Neural progenitor cell (in vitro differentiated cells): ENCODE measurements at places on chromosomes 16 and 17. TPM values are rescaled to one million over a fixed set of nuclear protein-coding genes. Genes with fewer than 3 reads are reported as not detected.

GRCh38 chr17:7260651-7261378 lies 1.5 kb downstream of the CLDN7 start:
- H3K4me3 ChIP-seq, result peak overlapping the region; percentile 41
- peaks cover 49% of the 10 kb centered on the region for H3K27me3 ChIP-seq
- no peak overlapping the region for H3K27ac ChIP-seq
- peak; percentile 73 for DNase-seq
- no peaks in the 10 kb centered on the region for H3K36me3 ChIP-seq

Gene VKORC1
- total RNA-seq, result 95.9 and 137 TPM in 2 replicates

DNA sequence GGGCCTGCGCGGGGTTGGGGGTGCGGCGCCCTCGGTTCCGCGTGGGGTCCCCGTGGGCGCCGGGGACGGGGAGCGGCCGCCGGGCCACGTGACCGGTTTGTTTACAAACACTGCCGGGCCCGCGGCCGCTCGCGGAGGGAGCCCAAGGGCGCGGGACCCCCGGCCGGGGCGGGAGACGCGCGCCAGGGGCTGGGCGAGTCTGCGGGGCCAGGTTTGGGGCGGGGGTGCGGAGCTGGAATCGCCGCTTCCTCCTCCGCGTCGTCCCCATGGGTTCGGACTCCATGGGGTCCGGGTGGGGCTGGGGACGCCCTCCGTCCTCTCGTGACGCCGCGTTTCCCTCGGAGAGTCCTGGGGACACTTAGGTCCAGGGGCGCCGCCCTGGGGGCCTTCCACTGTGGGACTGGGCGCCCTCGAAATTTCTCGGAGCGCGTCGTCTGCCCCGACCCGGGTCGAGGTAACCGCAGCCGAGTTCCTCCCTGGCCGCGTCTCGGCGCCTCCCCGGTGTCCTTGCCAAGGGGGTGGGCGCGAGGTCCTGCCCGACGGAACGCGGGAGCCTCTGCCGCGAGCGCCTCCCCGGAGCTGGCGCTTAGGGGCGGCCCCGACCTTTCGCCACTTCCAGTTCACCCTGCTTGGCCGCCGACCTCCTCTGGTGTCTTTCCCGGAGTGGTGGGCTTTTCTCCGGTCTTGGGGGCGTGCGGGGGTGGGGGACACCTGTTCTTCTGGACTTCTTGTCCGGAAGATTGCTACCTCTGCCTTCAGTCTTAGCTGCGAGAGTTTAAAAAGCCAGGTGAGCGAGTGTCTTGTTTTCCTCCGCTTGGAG lies 684 bp downstream of the YPEL2 start:
- H3K4me3 ChIP-seq, result peak overlapping the region; percentile 79
- peaks cover 19% of the 10 kb centered on the region for H3K27me3 ChIP-seq
- H3K36me3 ChIP-seq, result no peaks in the 10 kb centered on the region
- no peak overlapping the region for H3K27ac ChIP-seq

Gene TUBB3
- total RNA-seq, result 41.4 and 107 TPM in 2 replicates

GRCh38 chr16:88550246-88550661 lies 19.9 kb upstream of the ZC3H18 start:
- peaks cover 14% of the 10 kb centered on the region for H3K4me1 ChIP-seq
- no peak overlapping the region for H3K27ac ChIP-seq
- no peak overlapping the region for H3K4me3 ChIP-seq
- no peaks in the 10 kb centered on the region for H3K36me3 ChIP-seq

DNA sequence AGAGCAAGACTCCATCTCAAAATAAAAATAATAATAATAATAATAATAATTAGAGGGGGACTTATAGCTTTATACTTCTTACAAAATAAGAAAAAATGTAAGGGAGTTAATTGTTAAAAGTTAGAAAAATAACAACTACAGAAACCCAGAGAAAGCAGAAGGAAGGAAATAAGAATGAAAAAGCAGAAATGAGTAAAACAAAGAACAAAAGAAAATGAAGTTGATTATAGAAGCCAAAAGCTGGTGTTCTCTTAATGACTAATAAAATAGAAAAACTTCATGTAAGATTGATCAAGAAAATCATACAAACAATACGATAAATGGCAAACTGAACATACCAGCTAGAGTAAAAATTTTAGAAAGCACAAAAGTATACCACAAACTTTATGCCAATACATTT lies 6.8 kb upstream of the NSMCE1 start:
- H3K4me3 ChIP-seq, result no peak overlapping the region
- DNase-seq, result no peak
- no peaks in the 10 kb centered on the region for H3K4me1 ChIP-seq
- H3K36me3 ChIP-seq, result no peaks in the 10 kb centered on the region
- no peaks in the 10 kb centered on the region for H3K27me3 ChIP-seq

DNA sequence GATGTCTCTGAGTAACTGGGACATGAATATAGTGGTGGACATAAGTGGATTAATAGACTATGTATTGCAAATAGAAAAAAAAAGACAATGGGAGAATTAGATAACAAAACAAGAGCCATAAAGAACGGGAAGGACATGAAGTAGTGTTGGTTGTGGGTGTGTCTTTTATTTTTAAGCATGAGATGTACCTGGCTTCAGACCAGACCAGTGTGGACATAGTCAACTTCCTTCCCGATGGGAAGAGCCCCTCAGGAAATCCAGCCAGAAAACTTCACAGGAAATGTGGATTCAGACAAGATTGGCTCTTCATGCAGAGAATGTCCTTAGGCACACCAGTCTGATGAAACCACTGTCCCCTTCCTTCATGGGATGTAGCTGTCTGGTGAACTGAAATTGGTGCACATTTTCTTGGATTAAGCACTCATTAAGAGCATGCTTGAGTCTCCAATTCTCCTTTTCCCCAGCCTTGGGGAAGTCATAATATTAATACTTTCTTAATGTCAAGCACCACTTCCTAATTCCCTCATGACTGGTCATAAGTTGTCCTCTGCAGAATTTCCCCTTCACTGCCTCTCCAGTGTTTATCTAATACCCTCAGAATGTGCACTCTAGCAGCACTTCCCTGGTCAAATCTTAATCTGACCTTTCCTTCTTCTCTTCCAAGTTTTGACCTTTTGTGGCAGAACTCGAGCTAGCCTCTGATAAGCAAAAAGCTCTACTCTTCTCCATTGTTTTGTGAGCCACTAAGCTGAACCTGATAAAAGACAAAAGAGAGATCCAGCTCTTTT lies 350.6 kb upstream of the MAF start:
- H3K27ac ChIP-seq, result no peak overlapping the region
- no peak overlapping the region for H3K4me3 ChIP-seq
- H3K36me3 ChIP-seq, result no peaks in the 10 kb centered on the region
- H3K27me3 ChIP-seq, result no peaks in the 10 kb centered on the region

- no peak overlapping the region for H3K4me3 ChIP-seq
- H3K27me3 ChIP-seq, result no peaks in the 10 kb centered on the region
- H3K36me3 ChIP-seq, result no peaks in the 10 kb centered on the region
- no peak overlapping the region for H3K27ac ChIP-seq
Measured at GRCh38 chr17:67046398-67046797, 2.0 kb downstream of the CACNG1 start.

GRCh38 chr17:64296246-64296645 lies 33.2 kb upstream of the TEX2 start:
- H3K36me3 ChIP-seq, result no peaks in the 10 kb centered on the region
- no peaks in the 10 kb centered on the region for H3K4me1 ChIP-seq
- no peak for DNase-seq
- no peak overlapping the region for H3K4me3 ChIP-seq

Gene TBC1D3C
- total RNA-seq, result not detected in 2 replicates

- no peak overlapping the region for H3K27ac ChIP-seq
- H3K4me3 ChIP-seq, result no peak overlapping the region
- DNase-seq, result peak; percentile 16
- H3K27me3 ChIP-seq, result no peaks in the 10 kb centered on the region
- no peaks in the 10 kb centered on the region for H3K36me3 ChIP-seq
Measured at GRCh38 chr17:74045608-74046280, 157.7 kb upstream of the RPL38 start.

DNA sequence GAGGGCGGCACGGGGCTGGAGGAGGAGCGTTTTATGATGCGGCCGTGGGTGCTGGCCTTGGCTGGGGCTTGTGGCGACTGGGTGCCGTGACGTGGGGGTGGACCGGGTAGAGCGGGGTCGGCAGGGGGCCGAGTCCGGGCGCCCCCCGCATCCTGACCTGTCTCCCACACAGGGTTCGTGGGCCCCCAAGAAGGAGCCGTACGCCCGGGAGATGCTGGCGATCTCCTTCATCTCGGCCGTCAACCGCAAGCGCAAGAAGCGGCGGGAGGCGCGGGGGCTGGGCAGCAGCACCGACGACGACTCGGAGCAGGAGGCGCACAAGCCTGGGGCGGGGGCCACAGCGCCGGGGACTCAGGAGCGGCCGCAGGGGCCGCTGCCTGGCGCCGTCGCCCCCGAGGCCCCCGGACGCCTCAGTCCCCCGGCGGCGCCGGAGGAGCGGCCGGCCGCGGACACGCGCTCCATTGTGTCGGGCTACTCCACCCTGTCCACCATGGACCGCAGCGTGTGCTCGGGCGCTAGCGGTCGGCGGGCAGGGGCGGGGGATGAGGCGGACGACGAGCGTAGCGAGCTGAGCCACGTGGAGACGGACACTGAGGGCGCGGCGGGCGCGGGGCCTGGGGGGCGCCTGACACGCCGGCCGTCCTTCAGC lies 81.6 kb downstream of the ARHGAP23 start:
- H3K27ac ChIP-seq, result no peak overlapping the region
- peak overlapping the region; percentile 36 for H3K4me3 ChIP-seq
- peaks cover 14% of the 10 kb centered on the region for H3K4me1 ChIP-seq
- DNase-seq, result no peak
- H3K27me3 ChIP-seq, result peaks cover 37% of the 10 kb centered on the region

DNA sequence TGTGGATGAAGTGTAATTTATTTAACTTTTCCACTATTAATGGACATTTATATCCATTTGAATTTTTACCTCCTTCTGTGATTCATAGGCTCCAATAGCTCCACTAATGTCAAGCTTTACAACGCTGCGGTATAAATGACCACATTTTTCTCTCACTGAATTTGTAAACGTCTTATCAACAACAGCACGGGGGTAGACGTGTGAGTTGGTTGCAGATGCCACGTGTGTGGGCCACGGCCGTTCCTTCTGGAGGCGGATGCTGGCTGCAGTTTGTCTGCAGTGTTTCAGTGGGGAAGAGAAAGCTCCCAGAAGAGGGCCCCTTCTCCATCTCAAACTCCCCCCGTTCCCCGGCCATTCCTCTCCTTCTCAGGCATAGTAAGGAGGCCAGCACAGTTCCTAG lies 68.2 kb upstream of the XYLT1 start:
- no peaks in the 10 kb centered on the region for H3K27me3 ChIP-seq
- no peaks in the 10 kb centered on the region for H3K4me1 ChIP-seq
- H3K36me3 ChIP-seq, result no peaks in the 10 kb centered on the region
- no peak overlapping the region for H3K27ac ChIP-seq
- H3K4me3 ChIP-seq, result no peak overlapping the region

DNA sequence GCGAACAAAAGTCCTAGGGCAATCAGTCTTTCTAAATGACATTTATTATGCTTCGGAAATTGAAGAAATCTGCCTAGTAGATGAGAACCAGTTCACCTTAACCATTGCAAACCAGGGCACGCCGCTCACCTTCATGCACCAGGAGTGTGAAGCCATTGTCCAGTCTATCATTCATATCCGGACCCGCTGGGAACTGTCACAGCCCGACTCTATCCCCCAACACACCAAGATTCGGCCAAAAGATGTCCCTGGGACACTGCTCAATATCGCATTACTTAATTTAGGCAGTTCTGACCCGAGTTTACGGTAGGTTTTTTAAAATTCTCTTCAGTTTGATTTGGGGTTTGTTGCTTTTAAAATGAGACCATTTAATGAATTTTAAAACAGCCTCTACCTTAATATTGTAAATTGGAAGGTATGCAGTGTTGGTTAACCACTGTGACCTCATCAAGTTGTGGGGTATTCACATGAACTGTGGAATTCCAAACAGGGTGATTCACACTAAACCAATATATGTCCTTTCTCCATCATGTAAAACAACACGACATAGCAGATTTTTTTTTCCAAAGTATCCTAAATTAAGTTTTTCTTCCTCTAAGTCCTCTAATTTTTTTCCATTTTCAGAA lies 6.2 kb upstream of the EVI2A start:
- no peaks in the 10 kb centered on the region for H3K27me3 ChIP-seq
- no peak for DNase-seq
- no peak overlapping the region for H3K27ac ChIP-seq
- no peaks in the 10 kb centered on the region for H3K4me1 ChIP-seq
- H3K36me3 ChIP-seq, result peaks cover 4% of the 10 kb centered on the region

DNA sequence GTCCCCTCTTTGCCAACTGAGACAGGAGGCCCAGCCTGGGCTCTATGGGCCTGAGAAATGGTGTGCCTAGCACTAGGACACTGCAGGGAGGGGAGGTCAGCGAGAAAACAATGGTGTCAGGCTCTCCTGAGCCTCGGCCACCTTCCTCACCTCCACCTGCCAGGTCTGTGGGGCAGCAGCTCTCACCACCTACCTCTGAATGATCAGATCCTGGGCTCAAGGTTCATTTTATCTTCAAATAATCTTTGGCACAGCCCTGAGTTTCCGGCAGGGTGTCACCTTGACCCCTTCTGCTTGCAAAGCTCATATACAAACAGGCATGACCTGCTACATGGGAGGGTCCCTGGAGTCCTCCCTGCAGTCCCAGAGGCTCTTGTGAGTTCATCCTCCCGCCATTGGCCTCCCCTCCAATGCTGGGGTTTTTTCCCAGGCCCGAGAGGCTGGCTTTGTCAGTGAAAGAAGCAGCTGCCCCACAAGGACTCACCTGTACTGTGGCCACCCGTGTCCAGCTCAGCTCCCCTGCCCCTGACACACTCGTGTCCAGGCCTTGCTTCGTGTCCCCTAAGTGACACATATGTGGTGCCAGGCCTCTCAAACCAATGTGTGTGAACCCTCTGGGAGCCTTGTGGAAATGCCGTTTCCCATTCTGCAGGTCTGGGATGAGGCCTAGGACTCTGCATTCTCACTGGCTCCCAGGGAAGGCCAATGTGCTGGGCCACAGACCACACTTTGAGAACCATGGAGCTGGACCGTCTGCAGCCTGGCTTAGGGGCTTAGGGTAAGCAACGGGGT lies 176.8 kb upstream of the CIBAR2 start:
- DNase-seq, result no peak
- no peak overlapping the region for H3K27ac ChIP-seq
- H3K36me3 ChIP-seq, result no peaks in the 10 kb centered on the region
- peaks cover 26% of the 10 kb centered on the region for H3K4me1 ChIP-seq
- no peak overlapping the region for H3K4me3 ChIP-seq
- H3K27me3 ChIP-seq, result no peaks in the 10 kb centered on the region

DNA sequence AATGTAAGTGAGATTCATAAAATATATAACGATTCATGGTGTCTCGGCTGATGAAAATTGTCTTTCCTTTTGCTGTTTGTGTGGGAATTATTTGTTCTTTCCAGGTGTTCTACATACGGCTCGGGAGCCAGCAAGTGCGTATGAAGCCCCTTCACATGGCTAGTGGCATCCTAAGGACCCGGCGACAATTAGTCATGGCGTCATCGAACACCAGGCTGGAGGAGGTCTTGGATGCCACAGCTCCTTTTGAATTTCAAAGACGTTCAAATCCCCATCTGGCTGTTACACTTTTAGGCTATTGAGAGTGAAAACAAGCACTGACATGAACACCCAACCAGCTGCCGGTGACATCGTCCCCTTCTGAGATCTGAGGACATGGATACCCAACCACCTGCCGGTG lies 397.7 kb upstream of the TNRC6C start:
- no peak for DNase-seq
- peaks cover 10% of the 10 kb centered on the region for H3K4me1 ChIP-seq
- H3K27me3 ChIP-seq, result no peaks in the 10 kb centered on the region
- no peak overlapping the region for H3K4me3 ChIP-seq

- no peak overlapping the region for H3K27ac ChIP-seq
- no peaks in the 10 kb centered on the region for H3K4me1 ChIP-seq
Measured at GRCh38 chr17:22217135-22217534, 524.8 kb downstream of the KCNJ18 start.
